ENCODE measurements at places on chromosomes 5 and 9.

DNA sequence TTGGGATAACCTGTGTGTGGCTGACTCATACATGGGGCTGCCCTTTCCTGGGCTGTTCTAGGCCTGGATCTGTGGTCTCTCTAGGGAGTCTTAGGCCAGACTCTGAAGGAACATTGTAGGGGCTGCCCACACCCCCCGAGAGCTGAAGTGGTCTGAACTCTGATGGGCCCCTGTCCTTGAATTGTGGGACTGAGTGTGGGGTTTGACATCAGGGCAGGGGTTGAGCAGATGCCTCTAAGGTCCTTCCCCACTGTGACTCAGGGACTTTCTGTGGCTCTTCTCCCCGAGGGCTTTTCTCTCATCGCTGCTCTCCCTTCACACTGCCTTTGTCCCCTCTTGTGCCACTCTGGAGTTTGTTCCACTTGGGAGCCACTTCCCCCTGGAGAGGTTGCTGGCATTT, 215.0 kb downstream of the MELK start:
- no peak for DNase-seq

- DNase-seq: no peak
These were observed 309.1 kb downstream of the ADAMTS6 start for GRCh38 chr5:65172486-65173129.

GRCh38 chr5:58776559-58776958, 193.7 kb downstream of the RAB3C start:
- DNase-seq: no peak

DNA sequence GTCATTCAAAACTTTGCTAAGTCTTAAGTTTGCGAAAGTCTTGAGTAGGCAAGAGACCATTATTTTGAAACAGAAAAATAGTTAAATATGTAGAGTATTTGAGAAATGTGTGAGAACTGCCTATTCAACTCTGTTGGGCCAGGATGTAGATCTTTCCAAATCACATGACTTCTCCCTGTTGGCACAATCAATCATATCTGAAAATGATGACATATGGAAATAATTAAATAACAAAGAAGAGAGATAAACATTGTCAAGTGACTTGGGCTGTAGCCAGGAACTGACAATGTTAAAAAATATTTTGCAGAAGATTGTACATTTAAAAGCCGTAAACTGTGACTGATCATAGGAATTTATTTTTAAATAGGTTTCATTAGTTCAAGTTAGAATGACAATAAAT, 104.6 kb upstream of the IL6ST start:
- DNase-seq: no peak

DNA sequence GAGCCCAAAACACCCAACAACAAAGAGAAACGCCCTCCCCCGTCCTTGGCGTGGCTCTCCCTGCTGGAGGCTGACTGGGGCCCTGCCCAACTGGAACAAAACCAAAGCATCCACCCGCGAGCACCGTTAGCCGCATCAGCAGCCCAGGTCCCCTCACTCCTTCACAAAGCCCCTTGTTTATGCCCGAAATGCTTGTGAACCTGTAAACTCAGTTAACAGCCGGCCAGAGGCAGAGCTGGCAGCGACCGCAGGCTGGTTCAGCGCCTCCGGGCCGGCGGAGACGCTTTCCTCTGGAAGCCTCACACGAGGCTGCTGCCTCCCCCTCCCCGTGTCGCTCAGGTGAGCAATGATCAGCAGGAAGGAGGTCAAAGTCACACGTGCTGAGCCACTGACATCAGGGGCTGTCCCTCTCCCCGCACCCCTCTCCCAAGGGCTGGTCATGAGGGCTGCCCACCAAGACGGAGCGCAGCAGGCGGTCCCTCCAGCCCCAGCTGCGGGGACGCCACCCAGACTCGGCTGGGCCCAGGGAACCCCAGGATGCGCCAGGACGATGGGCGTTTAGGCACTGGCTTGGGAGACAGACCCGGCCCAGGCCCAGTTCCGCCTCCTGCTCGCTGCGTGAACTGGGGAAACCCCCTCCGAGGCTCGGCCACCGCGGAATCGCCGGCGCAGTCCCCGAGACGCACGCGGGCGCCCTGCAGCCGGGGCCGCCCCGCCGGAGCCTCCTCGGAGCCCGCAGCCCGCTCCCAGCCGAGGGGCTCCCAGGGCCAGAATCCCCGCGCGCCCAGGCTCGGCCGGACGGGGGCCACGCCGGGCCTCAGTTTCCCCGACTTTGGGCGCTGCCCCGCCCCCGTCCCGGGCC, 563 bp downstream of the SNAPC4 start:
- peak; percentile 31 for DNase-seq
